ENCODE measurements at places on chromosomes 6 and 20.

DNA sequence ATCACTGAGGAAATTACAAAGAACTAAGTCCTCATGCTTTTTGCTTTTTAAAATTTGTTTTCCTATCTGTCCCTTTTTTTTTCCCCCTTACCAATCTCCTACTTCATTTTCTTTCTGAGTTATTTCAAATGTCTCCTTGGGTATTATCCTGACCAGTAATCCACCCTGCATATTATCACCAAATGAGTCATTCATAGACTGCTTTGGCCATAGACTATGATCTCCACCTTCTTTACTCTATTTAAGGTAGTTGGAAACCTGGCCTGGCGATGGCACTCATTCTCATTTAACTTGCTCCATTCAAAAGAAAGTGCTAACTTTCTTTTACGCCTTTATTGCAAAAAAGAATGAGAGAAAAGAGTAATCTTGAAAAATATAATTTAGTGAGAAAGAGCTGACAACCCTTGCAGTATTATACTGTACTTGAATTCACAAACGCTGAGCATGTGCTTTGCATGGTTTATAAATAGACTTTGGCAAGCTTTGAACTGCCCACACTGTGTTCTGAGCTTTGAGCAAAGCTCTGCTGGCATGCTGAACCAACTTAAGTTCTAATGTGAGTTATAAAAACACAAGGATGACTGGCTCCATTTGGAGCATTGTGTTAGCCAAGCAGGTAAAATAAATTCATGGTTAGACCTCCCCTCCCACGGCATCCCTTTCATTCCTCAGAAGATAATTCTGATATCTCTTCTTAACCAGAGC is 198.9 kb downstream of the NKAIN2 start:
- no peak for DNase-seq

DNA sequence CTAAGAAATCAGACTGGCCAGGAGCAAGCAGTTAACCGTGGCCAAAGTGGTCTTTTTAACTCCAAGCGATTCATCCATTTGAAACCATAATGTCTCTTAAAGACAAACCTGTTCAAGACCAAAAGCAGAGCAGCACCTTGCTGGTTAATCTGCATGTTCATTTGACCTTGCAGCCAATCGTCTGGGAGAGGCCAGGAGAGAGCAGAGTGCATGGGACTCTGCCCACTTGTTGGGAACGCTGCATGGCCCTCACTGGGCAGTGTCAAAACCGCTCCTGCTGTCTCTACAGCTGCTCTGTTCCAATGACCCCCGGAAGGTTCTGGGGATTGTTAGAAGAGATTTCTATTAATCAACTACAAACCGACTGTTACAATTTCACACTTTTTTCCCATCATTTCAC is 79.6 kb downstream of the OLIG3 start:
- DNase-seq: no peak

DNA sequence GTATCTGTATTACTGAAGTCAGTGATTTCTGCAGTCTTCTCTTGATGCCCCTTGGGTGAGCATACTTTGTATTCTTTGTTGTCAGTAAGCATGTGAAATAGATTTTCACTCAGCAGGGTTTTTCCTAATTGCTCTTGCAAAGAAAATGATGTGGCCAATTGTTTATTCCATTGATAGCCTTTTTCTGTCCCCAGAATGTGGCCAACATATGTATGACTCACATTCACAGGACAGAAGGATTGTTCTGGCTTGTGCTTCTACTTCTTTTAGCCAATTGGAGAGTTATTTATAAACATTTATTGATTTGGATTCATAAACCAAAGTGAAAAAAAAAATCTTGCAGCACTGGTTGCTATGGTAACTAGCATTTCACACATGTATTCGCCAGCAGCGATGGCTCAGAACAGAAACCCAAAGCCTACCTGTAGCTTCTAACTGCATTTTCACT is 54.4 kb upstream of the RBM24 start:
- peak; percentile 36 for DNase-seq

- DNase-seq: no peak
Observed at GRCh38 chr6:42933205-42933604, 3.9 kb downstream of the CNPY3 start.

GRCh38 chr6:121652223-121652622 is 216.8 kb downstream of the GJA1 start:
- no peak for DNase-seq

DNA sequence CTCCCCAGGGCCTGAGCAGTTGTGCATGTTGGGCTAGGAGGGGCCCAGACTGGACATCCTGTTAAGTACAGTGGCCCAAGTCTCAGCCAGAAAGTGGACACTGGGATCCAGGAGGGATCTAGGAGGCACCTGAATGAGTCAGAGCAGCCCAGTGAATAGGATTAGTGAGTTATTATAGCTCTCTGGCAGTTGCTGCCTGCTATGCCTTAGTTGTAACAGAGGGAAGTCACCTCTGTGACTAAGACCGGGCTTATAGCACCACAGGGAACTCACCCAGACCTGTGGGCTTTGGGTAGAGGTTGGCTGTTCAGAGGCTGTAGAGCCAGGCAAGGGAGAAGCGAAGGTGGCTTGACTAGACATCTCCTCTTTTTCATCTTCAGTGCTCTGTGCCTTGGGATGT is 39.0 kb upstream of the AAR2 start:
- no peak for DNase-seq

- DNase-seq: no peak
Observed at GRCh38 chr20:38393259-38393658, 41.9 kb downstream of the SNHG17 start.

GRCh38 chr6:56517155-56517745 is 125.4 kb downstream of the DST start:
- DNase-seq: peak; percentile 32

GRCh38 chr6:144195671-144196270 is 45.5 kb downstream of the STX11 start:
- peak; percentile 50 for DNase-seq

DNA sequence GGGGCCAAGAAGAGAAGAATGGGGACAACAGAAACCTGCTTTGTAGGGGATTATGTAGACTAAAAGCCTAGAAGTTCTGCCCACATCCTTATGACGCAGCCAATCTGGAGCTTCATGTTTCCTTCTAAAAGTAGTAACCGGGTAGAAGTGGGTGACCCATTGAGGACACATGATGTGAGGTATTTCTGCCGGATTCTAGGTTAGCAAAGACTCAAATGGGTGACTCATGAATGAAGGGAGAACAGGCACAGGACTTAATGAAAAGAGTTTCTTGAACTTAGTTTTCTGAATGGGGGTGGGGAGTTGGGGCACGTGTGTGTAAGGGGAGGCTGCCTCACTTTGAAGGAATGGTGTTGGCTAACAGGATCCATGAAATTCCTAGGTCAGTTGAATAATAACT is 68.8 kb downstream of the CDS2 start:
- peak; percentile 66 for DNase-seq

DNA sequence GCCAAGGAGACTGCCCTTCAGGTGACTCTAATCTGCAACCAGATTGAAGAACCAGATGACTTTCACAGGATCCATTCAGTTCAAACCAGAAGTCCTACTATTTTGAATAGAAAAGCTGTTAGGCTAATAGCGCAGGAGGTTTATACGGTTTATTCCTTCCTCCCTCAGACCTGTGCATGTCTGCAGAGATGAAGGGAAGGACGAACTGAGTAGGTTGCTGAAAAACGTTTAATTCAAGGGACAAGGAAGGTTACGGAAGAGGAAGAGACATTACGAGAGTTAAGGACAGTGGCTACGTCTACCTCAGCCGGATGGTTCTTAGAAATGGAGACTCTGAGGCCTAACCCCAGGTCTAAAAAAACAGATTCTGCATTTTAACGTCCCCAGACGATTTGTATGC is 978 bp downstream of the AURKA start:
- DNase-seq: no peak

DNA sequence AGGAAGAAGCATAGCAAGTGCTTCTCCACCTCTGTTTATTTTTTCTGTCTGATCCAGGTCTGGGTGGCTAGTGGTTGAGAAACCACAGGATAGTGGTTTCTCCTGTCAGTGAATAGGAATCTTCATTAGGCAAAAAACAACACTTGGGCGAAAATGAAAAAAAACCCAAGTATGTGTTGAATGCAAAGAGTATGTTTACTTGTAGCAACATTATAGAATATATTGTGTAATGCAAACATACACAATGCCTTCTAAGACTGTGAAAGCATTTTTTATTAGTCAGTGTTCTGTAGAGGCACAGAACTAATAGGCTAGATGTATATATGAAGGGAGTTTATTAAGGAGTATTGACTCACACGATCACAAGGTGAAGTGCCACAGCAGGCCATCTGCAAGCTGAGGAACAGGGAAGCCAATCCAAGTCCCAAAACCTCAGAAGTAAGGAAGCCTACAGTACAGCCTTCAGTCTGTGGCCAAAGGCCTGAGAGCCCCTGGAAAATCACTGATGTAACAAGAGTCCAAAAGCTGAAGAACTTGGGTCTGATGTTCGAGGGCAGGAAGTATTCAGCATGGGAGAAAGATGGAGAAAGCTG is 111.1 kb downstream of the UST start:
- DNase-seq: peak; percentile 94

- no peak for DNase-seq
Observed at GRCh38 chr6:20814494-20814893, 280.2 kb downstream of the CDKAL1 start.

DNA sequence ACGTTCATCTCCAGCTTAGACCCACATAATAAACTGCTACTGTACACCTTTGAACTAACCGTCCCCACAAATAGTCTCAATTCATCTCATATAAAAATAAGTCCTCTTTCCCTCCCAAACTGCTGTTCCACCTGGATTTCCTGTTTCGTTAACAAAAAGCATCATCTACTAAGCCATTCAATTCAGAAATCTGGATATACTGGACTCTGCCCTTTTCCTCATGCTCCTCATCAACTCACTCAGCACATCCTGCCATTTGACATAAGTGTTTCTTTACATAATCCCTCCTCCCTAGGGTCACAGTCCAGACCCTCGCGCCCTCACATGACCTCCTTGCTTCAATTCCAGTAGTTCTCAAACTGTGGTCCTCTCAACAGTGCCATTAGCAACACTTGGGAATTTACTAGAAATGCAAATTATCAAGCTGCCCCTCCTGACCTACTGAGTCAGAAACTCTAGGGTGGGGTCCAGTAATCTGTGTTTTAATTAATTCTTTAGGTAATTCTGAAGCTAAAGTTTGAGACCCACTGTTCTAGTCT is 4.5 kb downstream of the MKKS start:
- no peak for DNase-seq

GRCh38 chr20:51680067-51680749 is 88.0 kb downstream of the ATP9A start:
- no peak for DNase-seq

DNA sequence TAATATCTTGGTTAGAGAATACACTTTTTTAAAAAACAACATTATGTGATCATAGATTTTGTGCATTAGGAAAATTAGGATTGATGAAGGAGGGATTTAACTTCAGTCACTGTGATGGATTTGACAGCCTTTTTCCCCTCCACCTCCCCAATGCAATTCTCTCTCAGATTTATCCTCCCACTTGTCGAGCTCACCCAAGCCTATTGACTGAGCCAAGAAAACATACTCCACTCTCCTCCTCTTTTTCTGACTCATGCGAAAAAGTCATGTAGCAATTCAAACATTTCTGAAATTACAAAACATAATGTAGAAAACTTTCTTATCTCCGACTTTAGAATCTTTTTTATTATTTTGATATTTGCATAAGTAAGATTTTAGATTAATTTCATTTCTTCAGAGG is 24.1 kb downstream of the KLHL32 start:
- no peak for DNase-seq

GRCh38 chr6:133804265-133804664 is 84.6 kb upstream of the TCF21 start:
- DNase-seq: peak; percentile 45

- no peak for DNase-seq
Observed at GRCh38 chr6:4380881-4381281, 245.5 kb upstream of the ECI2 start.

- DNase-seq: no peak
Observed at GRCh38 chr20:60480950-60481742, 522.9 kb downstream of the CDH26 start.

GRCh38 chr6:116118608-116119007 is 7.3 kb downstream of the COL10A1 start:
- peak; percentile 67 for DNase-seq

DNA sequence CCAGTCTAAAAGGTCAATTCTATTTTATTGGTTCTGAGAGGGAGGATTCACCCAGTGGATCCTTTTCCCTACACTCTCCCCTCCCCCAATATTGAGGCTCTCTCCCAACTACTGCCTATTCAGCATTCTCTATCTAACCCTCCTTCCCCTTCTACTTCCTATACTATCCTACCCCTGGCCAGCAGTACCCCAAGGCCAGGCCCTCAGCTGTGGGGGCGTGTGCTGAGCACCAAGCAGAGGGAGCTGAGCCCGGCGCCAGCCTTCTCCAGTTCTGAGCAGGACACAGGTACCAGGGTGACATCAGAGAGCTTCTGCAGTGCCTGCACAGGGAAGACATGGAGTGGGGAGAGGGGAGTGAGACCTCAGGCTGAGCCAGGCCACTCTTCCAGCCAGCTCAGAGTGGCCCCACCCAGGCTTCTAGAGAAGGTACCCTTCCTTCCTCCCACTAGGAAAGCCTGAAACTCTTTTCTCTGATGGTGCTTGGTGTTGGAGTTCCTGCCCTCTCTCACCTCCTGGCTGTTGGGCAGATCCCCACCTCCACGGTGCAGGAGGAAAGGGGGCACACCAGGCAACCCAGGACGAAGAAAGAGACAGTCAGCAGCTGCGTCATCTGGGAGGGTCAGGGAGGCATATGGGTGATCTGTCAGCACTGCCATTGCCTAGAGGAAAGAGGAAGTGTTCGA is 1.9 kb downstream of the DDAH2 start:
- no peak for DNase-seq

DNA sequence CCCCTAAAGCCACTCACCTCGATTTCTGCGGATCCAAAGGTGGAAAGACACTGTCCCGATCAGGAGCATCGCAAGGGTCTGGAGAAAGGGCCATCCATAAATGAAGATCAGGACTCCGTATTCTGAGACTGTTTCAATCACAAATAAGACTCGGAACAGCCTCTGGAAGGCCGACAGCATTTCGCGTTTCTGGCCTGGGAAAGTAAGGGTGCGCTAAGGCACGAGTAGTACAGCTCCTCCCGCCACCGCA is 44.6 kb downstream of the DPPA5 start:
- no peak for DNase-seq

DNA sequence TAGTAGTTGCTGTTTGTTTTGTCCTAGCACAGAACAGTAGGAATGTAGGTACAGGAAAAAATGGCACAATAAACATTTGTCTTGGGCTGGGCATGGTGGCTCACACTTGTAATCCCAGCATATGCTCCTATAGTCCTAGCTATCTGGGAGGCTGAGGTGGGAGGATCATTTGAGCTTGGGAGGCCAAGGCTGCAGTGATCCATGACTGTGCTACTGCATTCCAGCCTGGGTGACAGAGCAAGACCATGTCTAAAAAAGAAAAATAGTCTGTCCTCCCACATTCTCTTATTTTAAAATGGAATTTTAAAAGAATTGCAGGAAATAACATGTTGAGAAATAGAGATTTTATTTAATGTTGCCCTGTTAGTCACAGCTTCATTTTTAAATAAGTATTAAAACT is 87.8 kb downstream of the ANKRD6 start:
- no peak for DNase-seq

Data from fibroblast of lung (primary cell).